ENCODE measurements at places on chromosomes 13 and 19.

DNA sequence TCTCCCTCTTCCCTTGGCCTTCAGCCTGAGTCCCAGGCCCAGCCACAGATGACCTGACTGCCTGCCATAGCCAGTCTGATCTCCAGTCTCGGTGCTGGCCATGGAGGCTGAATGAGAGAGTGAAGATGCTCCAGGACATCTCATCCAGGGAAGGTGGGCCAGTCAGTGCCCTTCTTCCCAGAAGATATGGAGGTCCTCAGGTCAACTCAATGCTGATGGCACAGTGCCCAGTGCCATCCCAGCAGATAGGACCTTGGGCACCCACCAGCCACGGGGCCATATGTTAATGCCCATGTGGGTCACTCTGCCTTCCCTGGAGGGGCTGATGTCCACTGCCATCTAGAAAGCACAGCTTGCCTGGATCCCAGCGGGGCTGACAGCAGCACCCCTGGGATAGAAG lies 7.2 kb downstream of the VSTM2B start:
- DNase-seq = no peak

DNA sequence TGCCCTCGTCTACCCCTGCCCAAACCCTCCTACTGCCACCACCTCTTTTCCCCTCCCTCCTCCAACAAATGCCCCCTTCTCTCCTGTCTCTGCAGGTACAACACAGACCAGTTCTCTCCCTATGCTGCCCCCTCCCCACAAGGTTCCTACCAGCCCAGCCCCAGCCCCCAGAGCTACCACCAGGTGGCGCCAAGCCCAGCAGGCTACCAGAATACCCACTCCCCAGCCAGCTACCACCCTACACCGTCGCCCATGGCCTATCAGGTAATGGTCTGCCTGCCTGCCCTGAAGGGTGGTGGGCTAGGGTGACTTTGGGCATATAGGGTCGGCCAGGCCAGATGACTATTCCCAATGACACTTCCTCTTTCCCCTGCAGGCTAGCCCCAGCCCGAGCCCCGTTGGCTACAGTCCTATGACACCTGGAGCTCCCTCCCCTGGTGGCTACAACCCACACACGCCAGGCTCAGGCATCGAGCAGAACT lies 6.5 kb upstream of the TIMM50 start:
- DNase-seq = no peak

- DNase-seq = no peak
These were observed 115.6 kb downstream of the IRS2 start for GRCh38 chr13:109670776-109671175.

DNA sequence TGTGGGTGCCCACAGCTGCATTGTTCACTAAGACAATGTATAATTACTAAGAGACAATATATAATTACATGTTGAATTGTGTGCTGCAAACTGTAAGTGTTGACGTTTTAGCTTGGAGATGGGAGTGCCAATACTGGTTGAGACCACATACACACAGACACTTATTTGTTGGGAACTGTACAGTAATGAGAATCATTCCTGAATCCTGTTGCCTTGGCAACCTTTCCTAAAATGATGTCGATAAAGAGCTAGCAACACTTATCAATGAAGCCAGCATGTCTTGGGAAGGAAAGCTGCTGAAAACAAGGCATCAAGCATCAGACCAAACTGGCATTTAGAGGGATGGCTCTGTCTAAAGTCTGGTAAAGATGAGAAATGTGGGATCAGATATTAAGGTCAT lies 51.3 kb downstream of the PCDH8 start:
- DNase-seq = no peak

GRCh38 chr13:102587916-102588315 lies 8.9 kb upstream of the TPP2 start:
- DNase-seq = no peak

- DNase-seq = no peak
These were observed 67.6 kb downstream of the PIBF1 start for GRCh38 chr13:72849571-72849970.

- peak; percentile 62 for DNase-seq
These were observed 44.5 kb upstream of the PCDH8 start for GRCh38 chr13:52892925-52893324.

DNA sequence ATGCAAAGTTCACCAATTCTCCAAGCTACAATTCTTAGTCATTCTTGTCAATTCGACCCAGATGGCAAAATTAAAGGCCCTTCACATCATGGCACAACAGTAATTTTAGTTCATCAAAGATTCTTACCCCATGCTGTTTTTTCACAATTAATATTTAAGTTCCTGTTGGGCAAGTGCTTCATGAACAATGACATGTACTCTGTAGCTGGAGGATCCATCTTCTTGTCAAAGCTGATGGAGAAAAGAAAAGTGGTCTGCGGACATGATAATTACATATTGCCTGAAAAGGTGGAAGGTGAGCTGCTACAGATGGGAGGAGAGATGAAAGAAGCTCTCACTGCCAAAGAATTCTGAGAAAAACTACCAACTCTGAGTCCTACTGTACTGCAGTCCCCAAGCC lies 1370.3 kb upstream of the SLC10A2 start:
- no peak for DNase-seq

DNA sequence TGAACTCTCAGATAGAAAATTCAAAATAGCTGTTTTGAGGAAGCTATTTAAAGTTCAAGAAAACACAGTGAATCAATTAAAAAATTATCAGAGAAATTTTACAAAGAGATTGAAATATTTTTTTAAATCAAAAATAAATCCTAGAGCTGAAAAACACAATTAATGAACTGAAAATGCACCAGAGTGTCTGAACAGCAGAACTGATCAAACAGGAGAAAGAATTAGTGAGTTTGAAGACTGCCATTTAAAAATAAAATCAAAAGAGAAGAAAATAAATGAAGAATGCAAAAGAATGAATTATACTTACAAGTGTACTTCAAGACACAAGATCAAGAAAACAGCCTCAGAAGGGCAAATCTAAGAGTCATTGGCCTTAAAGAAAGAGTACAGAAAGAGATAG lies 1000.2 kb upstream of the ATXN8OS start:
- DNase-seq = no peak

DNA sequence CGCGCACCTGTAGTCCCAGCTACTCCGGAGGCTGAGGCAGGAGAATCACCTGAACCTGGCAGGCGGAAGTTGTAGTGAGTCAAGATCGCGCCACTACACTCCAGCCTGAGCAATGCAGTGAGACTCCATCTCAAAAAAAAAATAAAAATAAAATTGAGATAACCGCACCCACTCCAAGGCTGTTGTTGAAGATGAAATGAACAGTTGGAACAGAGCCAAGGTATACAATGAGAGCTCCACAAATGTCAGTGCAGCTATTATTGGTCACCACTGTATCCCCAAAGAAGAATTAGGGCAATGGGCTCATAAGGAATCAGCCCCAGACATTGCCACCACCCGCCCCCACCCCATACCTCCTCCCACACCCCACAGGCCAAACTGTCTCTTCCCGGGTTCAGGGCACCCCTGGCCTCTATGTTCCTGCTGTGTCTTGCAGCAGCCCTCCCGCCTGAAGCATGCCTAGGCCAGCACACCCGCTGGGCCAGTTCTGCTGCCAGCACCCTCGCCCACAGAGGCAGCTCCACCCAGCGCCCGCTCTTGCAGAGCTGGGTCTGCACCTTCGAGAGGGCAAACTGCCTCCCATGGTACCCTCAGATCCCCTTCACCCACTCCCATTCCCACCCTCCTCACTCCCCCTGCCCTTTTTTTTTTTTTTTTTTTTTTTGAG lies 3.5 kb upstream of the S1PR5 start:
- no peak for DNase-seq

DNA sequence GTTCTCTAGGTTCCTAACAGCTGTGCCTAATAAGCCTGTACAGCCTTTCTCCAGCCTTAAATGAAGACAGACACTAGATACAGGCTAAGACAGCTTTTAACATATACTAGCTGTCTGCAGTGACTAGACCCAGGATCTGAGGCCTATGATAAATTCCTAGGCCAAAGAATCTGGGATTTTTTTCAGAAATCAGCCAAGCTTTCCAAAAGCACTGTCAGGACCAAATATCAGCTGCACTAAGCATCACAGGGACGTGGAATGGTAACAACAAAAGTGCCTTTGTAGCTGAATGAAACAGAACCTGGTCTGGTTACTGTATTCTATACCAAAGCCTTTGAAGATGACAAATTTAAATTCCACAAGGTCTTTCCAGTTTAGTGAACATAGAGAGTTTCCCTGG lies 77.9 kb upstream of the DOCK9 start:
- no peak for DNase-seq

- DNase-seq = no peak
These were observed 12.1 kb downstream of the ADGRE5 start for GRCh38 chr19:14393329-14393728.

DNA sequence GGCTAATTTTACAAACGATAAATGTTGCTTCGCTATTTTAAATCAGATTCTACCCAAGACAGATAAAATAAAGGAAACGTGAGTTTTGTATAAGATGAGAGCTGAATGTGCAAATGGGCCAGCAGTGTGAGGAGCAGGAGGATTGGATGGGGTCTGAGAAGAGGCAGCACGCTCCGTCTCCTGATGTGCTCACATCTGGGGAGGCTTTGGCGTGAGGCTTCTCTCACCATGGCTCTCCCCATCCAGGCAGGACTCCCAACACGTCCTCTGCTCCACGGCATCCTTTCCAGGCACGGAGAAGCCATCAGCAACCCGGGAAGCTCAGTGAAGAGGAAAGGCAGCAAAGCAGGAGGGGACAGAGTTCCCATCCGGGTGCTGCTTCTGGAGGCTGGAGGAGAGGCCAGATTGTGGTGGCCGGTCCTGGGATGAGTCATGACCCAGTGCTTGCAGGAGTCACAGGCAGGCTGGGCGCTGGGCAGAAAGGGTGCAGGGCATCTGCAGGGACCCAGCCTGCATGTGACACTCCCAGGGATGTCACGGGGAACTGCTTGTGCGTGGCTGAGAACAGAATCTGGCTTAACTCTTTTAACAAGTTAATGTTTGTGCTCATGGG lies 47.5 kb downstream of the ZNF536 start:
- DNase-seq = no peak

- no peak for DNase-seq
These were observed 3.0 kb upstream of the HAMP start for GRCh38 chr19:35279374-35279773.

DNA sequence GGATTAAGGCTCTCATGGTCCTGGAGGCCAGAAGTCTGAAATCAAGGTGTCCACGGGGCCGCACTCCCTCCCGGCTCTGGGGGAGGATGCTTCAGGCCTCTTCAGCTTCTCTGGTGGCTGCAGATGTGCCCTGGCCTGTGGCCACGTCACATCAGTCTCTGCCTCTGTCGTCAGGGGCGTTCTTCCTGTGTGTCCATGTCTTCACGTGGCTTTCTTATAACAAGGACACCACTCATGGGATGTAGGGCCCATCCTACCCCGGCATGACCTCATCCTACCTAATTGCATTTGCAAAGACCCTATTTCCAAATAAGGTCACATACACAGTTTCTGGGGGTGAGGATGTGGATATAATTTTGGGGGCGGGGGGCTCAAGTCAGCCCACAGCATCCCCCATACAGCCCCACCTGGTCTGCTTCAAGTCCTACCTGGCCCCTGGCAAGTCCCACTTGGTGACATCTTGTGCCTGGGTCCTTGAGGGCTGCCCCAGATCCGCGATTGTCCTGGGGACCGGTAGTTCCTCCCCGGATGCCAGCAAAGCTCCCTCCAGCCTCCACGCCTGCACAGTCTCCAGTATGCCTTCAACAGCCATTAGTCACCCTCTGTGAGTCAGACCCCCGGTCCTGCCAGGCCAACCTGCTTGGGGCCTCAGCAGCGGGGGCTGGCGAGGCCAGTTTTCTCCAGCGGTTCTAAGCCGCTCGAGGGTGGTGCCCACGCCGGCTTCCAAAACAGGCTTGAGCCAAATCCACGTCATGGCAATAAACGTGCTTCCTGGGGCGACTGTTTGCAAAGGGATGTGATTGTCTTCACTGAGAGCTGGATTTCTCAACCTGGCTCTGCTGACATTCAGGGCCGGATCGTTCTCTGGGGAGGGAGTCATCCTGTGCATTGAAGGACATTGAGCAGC lies 32.2 kb downstream of the MYO9B start:
- peak; percentile 95 for DNase-seq

DNA sequence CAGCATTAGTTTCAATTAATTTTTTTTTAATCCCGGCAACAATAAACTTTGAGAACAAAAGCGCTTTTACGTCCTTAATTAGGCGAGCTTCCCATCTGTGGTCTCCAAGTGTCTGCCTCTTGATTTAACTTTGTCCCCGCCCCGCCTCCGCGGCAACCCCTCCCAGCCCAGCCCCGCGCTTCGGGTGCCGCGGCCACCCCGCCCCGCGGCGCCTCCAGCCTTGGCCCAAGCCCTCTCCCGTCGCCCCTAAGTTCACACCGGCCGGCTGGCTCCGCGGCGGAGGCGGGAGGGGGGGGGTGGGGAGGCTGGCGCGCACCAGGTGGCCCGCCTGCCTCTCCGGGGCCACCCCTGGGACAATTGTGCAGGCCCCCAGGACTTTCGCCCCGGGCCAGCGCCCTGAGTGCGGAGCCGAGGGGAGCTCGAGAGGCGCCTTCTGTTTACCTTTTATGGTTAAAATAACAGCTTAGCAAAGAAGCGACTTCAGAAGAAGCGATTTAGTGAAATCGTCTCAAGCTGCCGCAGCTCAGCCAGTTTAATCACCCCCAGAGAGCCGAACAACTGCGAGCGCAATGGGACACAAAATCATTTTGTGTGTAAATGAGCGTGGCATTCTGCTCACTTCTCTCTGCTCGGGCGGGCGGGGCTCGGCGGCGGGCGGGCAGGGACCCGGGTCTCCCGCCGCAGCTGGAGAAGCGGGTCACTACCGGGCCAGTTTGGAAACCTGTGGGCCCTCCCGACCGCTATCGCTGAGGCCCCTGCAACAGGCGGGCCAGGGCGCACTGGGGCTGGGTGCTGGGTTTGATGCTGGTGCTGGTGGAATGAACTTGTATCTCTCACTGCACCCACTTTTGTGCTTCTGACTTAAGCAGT lies 1.4 kb downstream of the KCTD15 start:
- DNase-seq = no peak

DNA sequence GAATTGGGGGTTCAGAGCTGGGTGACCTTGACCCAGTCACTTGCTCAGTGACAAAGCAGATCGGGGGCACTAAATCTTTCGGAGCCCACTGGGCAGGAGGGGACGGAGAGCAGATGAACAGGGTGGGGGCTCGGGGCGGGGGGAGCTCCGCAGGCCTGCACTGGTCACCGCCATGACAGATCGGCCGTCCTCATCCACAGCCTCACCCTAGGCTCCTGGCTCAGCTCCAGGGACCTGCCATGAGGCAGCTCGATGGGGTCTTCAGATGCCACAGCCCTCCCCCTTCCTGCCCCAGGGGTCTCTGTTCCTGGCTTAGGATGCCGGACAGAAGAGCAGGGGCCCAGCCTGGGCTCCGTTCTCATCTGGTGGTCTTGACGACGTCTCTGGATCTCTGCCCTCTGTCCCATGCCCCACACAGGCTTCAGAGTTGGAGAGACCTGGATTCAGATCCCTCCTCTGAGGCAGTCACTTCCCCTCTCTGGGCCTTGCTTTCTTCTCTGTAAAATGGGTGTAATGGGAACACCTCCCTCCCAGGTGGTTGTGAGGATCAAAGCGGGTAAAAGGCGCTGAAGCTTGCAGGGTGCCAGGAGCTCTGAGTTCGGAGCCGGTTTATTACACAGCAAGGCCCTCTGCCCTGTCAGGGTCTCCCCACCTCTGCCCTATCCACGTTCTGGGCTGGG lies 3.0 kb downstream of the KDM4B start:
- no peak for DNase-seq
